Dorsolateral prefrontal cortex (tissue), 122 donors: ENCODE measurements at places on chromosomes 12 and 14. TPM values are rescaled to one million over a fixed set of nuclear protein-coding genes. Genes with fewer than 3 reads are reported as not detected.

DNA sequence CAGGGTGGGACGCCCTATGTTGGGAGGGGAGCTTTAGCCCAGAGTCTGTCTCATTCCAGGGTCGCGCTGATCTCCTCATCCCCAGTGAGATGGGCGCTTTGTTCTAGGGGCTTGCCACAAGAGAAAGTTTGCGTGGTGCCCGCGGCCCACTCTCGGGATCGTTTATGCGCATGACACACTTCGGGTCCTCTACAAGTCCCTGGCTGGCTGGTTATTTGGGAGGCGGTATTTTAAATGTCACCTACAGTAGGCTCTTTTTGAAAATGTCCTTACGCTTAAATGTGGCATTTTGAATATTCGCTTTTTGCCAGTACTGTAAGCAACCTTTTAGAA, 541 bp downstream of the GOLT1B start:
- peak; percentile 23 for DNase-seq

GRCh38 chr12:105954951-105955931, 183.5 kb downstream of the NUAK1 start:
- DNase-seq = no peak

CNTN1 gene
- 373 TPM for total RNA-seq

CLEC2D gene
- total RNA-seq = 6.9 TPM

PMEL gene
- not detected for total RNA-seq

HOXC11 gene
- not detected for total RNA-seq
